ENCODE measurements at places on chromosomes 12 and 14.

DNA sequence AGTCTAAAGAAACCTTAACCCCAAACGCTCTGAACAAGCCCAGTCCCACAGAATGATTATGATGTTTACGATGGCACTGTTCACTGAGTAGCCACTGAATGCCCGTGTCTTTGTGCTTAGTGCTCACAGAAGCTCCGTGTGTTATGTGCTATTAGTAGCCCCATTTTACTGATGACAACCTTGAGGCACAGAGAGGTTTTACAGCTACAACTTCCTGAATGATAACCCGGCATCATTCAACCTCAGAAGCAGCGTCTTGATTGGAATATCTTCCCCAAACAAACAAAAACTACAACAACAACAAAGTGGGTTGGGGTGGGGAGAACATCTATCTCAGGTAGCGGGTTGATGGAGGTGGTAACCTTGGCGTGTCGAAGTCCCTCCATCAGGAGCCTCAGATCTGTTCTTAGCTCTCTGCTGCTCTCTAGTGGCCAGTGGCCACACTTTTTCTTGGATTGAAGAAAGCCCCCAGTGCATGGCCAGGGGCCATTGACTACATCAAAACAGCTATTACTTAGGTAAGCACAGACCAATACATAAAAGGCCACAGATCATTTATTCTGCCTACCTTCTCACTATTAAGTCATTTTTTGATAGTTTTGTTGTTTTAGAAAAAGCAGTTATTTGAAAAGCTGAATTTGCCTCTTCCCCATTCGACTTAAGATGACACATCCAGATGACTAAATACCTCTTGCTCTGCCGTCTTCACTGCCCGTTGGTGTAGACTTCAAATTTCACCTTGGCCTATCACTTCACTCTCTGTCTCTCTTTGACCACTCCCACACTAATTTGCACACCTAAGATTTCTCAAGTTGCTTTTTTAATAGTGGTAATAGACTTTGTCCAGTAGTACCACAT, 376.9 kb downstream of the GALC start:
- no peak for DNase-seq

- no peak for DNase-seq
These were observed 59.5 kb downstream of the IFNG-AS1 start for GRCh38 chr12:68048648-68049297.

DNA sequence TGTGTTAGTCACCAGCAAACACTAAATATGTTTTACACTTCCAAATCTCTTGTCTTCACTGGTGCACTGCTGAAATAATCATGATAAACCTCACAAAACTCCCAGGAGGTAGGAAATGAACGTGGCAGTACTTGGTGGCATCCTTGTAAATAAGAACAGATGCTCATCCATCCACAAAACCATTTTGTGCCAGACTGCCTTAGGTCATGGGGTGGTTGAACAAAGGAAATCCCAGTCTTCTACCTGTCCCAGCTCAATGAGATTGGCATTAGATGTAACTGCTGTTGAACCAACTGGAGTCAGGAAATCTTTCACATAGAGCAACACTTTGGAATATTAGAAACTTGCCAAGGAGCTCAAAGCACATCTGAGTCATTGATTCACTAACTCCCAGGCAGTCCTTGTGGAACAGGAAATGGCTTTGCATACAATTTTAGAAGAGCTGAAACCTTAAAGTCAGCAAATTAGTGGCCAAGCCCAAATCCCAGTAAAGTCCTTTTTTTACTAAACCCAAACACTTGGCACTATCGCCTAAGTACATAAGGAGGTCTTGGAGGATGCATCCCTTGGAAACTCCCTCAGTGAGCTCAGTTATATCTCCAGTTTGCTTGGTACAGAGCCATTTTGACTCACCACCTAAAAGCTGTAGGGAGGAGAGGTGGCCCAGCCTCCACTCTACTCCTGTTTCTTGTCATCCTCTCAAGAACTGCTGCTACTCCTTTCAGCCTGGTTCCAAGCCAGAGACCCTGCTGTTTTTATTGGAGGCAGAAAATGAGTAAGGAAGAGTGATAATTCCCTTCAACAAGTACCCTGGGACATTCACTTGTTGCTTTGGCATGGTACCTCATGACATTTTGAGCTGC, 208.0 kb downstream of the NOVA1 start:
- DNase-seq = no peak

- no peak for DNase-seq
These were observed 5.3 kb downstream of the NUAK1 start for GRCh38 chr12:106133136-106134087.

DNA sequence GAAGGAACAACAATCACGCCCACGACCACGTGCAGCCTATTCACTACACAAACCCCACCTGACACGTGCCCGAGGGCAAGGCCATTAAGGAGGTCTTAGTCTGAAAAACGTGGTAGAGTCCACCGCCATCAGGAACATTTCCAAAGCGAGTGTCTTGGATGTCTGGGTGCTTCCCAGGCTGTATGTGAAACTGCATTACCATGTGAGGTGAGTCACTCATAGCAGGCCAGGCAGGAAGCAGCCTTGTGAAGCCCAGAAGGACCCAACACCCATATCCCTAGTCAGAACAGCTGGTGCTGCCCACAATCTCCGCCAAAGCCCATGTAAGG, 3.3 kb upstream of the KRT79 start:
- peak; percentile 46 for DNase-seq

- no peak for DNase-seq
These were observed 39.3 kb downstream of the PITPNM2 start for GRCh38 chr12:123111498-123112165.

- DNase-seq = no peak
These were observed 69.6 kb downstream of the NINJ2 start for GRCh38 chr12:593396-594270.
